Peyer's patch (tissue), 4 donors: ENCODE measurements at places on chromosomes 4 and X. TPM values are rescaled to one million over a fixed set of nuclear protein-coding genes. Genes with fewer than 3 reads are reported as not detected.

- DNase-seq, result no peak
Measured at GRCh38 chr4:184097241-184097605, 120.5 kb downstream of the ENPP6 start.

DNA sequence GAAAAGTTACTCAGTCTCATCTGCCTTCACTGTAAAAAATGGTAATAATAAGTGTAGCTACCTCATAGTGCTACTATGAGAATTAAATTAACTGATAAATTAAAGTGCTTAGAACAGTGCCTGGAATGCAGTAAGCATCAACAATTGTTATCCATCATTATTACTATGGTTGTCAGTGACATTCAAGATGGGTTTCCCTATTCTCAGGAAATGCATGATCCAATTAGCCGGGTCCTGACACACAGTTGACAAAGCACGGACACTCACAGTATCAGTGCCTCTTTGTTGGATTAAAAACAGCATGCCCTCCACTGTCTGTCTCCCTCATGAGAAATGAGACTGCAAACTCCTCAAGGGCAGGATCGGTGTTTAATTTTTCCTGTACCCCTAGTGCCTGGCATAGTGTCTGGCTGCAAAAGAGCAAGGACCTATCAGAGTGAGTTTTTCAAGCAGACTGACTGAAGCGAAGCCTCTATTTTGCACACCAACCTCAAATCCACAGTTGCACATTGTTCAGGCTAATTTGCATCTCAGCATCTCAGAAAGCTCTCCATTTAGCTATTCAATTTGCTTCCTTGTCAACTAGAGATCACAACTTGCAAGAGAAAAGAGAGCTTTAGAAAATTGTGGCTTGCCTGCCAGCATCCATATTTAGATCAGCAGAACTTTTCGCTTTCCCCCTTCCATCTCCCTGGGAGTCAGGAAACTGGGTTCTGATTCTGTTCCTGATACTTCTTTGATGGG, 122.9 kb downstream of the LDB2 start:
- DNase-seq, result no peak

GRCh38 chr4:37685161-37685822, 884 bp downstream of the RELL1 start:
- peak; percentile 75 for DNase-seq

DNA sequence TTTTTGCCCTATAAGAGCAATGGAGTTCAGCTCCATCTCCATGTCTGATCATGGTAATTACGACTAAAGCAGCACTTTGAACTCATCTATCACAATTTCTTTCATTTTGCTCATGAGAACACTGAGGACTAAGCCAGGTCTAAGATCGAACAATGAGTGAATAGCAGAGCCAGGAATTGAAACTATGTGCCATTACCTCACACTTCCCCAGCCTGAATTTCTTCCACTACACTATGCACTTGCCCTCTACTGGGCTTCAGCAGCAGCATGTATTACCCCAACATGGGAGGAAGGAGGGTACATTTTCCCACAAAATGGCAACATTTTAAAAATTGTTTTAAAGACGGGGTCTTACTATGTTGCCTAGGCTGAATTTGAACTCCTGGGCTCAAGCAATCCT, 274.7 kb upstream of the FGF13 start:
- DNase-seq, result no peak

DNA sequence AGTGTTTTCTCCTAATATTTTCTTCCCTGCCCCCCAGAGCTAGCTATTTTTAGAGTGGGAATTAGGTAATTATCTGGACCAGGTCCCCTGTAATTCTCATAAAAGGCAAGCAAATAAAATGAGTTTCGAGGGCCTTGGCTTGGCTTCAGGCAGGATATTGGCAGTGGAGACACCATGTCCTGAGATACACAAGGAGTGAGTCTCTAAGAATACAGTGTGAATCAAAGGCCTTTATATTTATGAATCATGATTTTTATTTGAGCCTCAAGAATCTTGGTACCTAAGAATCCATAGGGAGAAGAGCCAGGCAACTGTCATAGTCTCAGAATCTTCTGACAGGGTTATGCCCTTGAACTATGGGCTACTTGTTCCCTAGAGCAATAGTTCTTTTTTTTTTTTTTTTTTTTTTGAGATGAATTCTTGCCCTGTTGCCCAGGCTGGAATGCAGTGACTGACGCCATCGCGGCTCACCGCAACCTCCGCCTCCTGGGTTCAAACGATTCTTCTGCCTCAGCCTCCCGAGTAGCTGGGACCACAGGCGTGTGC, 205.4 kb downstream of the LDB2 start:
- no peak for DNase-seq

- DNase-seq, result no peak
Measured at GRCh38 chrX:154032653-154033052, 13.0 kb upstream of the IRAK1 start.

HERC3 gene
- 73.4 TPM for total RNA-seq
